ENCODE measurements at places on chromosomes 13 and 19.

DNA sequence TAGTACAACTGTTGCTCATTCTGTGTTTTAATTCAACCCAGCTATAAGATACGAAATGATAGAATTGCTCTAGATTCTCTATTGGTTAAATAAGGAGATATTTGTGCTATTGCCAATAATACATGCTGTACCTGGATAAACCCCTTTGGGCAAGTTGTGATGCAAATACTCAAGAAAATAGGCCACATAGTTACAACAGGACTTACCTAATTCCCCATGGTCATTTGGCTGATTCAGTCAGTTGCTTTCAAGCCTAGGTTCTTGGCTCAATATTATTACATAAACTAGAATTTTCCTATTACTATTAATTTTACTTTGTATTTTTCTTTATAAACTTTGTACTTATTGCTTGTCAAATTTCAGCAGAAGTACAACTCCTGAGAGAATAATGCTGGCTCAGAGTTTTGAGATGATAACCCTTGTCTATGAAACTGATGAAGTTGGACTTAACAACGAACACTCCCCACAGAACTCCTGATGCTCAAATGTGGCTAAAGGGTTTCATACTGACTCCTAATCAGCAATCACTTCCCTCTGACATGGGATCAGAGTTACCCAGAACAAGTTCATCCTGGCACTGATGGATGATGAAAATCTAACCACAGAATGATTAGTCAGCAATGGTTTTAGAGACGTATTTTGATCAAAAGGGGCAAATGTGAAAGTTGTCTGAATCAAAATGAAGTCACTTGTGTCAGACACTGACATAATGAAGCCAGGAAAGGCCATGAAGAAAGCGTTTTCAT, 221.1 kb downstream of the ITGBL1 start:
- DNase-seq = no peak
- H3K27me3 ChIP-seq = no peaks in the 10 kb centered on the region
- H3K4me1 ChIP-seq = no peaks in the 10 kb centered on the region
- H3K4me3 ChIP-seq = no peak overlapping the region
- no peaks in the 10 kb centered on the region for H3K36me3 ChIP-seq

DNA sequence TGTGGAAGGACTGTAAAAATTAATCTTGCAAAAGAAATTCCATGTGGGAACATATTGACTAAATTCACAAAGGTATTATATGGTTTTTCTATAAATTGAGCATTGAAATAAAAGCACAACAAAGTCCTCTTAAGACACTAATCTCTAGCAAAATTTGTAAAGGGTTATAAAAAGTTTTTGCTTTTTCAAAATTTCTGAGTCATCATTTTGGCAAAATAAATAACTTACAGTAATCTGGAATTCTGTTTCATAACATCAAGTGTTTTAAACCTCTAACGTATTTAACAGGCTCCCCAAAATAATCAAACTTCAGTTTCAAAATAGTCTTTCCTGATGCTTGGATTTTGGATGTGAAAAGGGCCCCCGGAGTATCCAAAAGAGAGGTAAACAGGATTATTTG, 26.0 kb downstream of the MED4 start:
- H3K36me3 ChIP-seq = no peaks in the 10 kb centered on the region
- no peak overlapping the region for H3K4me3 ChIP-seq
- no peak overlapping the region for H3K27ac ChIP-seq
- no peaks in the 10 kb centered on the region for H3K4me1 ChIP-seq
- H3K27me3 ChIP-seq = no peaks in the 10 kb centered on the region

DNA sequence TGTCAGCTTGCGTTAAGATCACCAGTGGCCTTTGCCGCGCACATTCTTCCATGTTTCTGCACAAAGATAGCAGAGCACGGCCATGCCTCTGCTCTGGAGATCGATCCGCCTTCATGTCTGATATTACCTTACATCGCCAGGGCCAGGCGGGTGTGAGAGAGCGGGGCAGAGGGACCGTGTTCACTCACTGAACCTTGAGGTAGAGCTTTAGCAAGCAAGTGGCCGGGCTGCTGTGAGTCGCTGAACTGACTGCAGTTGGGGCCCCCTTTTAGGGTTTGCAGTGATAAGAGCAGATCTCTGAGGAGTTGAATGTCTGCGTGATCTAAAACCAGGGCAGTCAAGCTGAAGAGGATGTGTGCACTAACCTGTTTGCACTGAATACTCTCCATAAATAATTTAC, 275.4 kb upstream of the OBI1 start:
- H3K36me3 ChIP-seq = no peaks in the 10 kb centered on the region
- no peak overlapping the region for H3K27ac ChIP-seq
- no peaks in the 10 kb centered on the region for H3K4me1 ChIP-seq
- H3K27me3 ChIP-seq = no peaks in the 10 kb centered on the region
- no peak for DNase-seq

DNA sequence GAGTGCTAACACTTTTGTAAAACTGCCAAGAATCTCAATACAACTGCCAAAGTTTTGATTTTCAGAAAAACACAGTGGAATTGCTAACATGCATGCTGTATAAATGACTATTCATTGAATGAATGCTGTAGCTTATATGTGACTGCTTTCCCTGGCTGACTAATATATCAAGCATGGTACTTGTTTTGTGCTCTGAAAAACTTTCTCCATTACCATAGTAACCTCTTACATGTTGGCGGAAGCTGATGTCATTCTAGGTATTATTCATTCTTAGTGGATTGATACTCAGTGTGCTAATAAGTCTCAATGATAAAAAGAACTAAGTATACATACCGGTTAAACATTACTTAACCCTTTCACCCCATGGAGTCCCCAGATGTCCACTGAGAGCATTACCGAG, 166.1 kb upstream of the MYO16 start:
- no peaks in the 10 kb centered on the region for H3K36me3 ChIP-seq
- no peaks in the 10 kb centered on the region for H3K4me1 ChIP-seq
- no peak overlapping the region for H3K4me3 ChIP-seq
- H3K27me3 ChIP-seq = no peaks in the 10 kb centered on the region
- no peak overlapping the region for H3K27ac ChIP-seq

GRCh38 chr19:16111909-16112752, 442 bp downstream of the RAB8A start:
- H3K4me3 ChIP-seq = peak overlapping the region; percentile 95
- H3K27ac ChIP-seq = peak overlapping the region; percentile 92
- H3K27me3 ChIP-seq = no peaks in the 10 kb centered on the region
- peaks cover 5% of the 10 kb centered on the region for H3K4me1 ChIP-seq

- no peaks in the 10 kb centered on the region for H3K27me3 ChIP-seq
- DNase-seq = no peak
- H3K27ac ChIP-seq = no peak overlapping the region
- peaks cover 8% of the 10 kb centered on the region for H3K4me1 ChIP-seq
Measured at GRCh38 chr19:42229855-42230351, 9.8 kb downstream of the ZNF526 start.

DNA sequence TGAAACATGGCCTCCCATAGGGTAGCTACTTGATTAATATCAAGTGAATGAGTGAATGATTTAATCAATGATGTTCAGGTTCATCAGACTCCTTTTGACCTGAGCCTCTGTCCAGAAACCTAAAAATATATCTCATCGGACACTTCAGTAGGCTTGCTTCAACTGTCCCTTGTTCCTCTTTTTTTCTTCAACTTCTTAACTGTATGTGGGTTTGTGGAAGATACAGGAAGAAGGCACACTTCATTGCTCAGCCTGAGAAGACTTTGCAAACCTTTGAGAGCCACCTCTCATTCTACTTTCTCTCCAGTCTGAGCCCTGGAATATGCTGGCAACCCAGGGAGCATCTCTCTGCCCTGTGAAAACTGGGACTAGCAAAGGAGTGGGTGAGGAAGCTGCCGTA, 557.0 kb downstream of the FGF9 start:
- no peak for DNase-seq
- no peak overlapping the region for H3K27ac ChIP-seq
- H3K4me3 ChIP-seq = no peak overlapping the region
- no peaks in the 10 kb centered on the region for H3K4me1 ChIP-seq
- no peaks in the 10 kb centered on the region for H3K27me3 ChIP-seq

DNA sequence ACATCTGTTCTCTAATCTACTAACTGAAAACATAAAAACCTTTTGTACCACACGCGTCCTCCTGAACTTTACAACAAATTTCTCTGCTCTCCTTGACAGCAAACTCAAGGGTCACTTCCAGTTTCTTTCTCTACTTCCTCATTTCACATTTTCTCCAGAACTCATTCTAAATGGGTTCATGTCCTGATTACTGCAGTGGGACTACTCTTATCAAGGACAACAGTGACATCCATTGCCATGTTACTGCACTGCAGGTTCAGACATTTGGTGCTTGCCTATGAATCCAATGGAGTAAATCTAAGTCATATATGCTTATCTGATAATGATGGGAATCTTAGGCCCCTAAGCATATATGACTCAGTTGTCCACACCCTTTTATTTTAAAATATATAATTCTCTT, 35.3 kb downstream of the FPR3 start:
- no peak for DNase-seq
- no peaks in the 10 kb centered on the region for H3K36me3 ChIP-seq
- H3K27ac ChIP-seq = no peak overlapping the region
- H3K27me3 ChIP-seq = no peaks in the 10 kb centered on the region

- H3K4me3 ChIP-seq = peak overlapping the region; percentile 70
- peaks cover 9% of the 10 kb centered on the region for H3K36me3 ChIP-seq
- DNase-seq = no peak
- no peaks in the 10 kb centered on the region for H3K27me3 ChIP-seq
- H3K4me1 ChIP-seq = peaks cover 13% of the 10 kb centered on the region
- H3K27ac ChIP-seq = peak overlapping the region; percentile 75
Measured at GRCh38 chr19:15419413-15420025, 731 bp upstream of the AKAP8L start.

GRCh38 chr13:67308004-67308772, 78.1 kb upstream of the PCDH9 start:
- H3K4me1 ChIP-seq = no peaks in the 10 kb centered on the region
- no peaks in the 10 kb centered on the region for H3K36me3 ChIP-seq
- H3K27me3 ChIP-seq = no peaks in the 10 kb centered on the region
- H3K4me3 ChIP-seq = no peak overlapping the region
- no peak for DNase-seq
- H3K27ac ChIP-seq = no peak overlapping the region

DNA sequence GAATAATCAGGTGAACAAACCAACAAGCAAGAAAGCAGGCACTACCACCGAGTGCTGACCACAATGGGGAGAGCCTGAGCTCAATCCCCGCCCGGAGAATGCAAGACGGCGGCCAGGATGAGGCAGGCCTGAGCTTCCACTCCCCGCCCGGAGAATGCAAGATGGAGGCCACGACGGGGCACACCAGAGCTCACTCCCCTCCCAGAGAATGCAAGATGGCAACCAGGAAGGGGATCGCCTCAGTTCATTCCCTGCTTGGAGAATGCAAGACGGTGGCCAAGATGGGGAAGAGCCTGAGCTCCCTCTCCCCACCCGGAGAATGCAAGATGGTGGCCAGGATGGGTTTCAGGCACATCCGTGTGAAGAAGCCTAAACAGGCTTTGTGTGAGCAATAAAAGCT, 24.7 kb upstream of the MIER2 start:
- H3K27me3 ChIP-seq = no peaks in the 10 kb centered on the region
- no peaks in the 10 kb centered on the region for H3K4me1 ChIP-seq
- H3K4me3 ChIP-seq = no peak overlapping the region
- no peak overlapping the region for H3K27ac ChIP-seq
- H3K36me3 ChIP-seq = no peaks in the 10 kb centered on the region

DNA sequence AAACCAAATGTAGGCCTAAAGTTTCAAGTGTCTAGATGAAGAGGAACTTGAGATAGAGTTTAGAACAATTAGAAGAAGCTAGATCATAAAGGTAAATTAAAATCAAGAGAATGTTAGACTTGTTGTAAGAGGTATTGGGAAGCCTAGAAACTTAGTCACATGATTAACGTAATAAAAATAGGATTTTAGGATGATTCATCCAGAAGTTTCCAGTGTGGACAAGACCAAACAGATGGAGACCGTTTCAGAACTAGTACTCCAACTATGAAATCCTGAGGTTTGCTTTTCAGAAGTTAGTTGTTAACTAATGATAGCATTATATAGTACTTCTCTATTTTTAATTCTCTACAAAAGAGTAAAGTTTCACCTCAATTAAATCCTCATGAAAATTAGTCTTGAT, 104.9 kb downstream of the MZT1 start:
- H3K36me3 ChIP-seq = no peaks in the 10 kb centered on the region
- H3K4me3 ChIP-seq = no peak overlapping the region
- no peak overlapping the region for H3K27ac ChIP-seq
- no peaks in the 10 kb centered on the region for H3K27me3 ChIP-seq

GRCh38 chr13:97573011-97573410, 139.0 kb downstream of the RAP2A start:
- no peak overlapping the region for H3K27ac ChIP-seq
- H3K4me1 ChIP-seq = no peaks in the 10 kb centered on the region
- no peaks in the 10 kb centered on the region for H3K36me3 ChIP-seq
- no peak for DNase-seq

- no peaks in the 10 kb centered on the region for H3K27me3 ChIP-seq
- H3K36me3 ChIP-seq = no peaks in the 10 kb centered on the region
- H3K27ac ChIP-seq = no peak overlapping the region
Measured at GRCh38 chr13:112980434-112980833, 11.4 kb downstream of the MCF2L start.

- DNase-seq = no peak
- no peaks in the 10 kb centered on the region for H3K36me3 ChIP-seq
- H3K27ac ChIP-seq = no peak overlapping the region
- no peaks in the 10 kb centered on the region for H3K4me1 ChIP-seq
- no peaks in the 10 kb centered on the region for H3K27me3 ChIP-seq
Measured at GRCh38 chr13:110663491-110663890, 42.4 kb downstream of the CARS2 start.

DNA sequence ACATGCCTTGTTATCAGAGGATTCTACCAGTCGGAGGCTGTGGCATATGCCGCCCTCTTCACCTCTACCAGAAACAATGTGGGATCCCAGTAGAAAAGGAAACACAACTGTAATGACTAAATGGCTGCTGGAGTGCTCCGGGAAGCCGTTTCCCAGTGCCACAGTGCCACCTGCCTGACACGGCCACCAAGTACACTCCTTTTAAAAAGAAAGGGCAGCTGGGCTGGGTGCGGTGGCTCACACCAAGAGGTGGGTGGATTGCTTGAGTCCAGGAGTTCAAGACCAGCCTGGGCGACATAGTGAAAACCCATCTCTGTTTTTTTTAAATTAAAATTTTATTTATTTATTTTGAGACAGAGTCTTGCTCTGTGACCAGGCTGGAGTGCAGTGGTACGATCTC, 67.3 kb downstream of the TRPM4 start:
- H3K36me3 ChIP-seq = no peaks in the 10 kb centered on the region
- no peak overlapping the region for H3K4me3 ChIP-seq
- H3K27me3 ChIP-seq = no peaks in the 10 kb centered on the region
- H3K27ac ChIP-seq = no peak overlapping the region

DNA sequence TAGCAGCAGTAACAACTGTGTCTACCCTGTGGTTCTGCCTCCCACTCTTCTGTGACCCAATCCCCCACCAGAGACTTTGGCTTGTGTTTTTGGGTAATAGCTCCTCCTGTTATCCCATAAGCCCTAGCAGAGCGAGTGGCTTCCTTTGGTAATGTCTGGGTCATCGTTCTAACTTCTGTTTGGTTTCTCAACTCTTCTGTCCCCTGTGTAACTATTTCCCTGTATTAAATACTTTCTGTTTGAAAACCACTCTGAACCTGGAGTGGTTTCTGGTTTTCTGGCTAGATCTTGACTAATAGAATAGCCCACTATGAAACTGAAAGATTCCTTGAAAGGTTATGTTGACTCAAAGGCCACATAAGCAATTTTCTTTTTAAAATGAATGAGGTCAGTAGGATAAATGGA, 350.0 kb downstream of the DCT start:
- H3K27me3 ChIP-seq = no peaks in the 10 kb centered on the region
- no peak overlapping the region for H3K4me3 ChIP-seq
- no peak overlapping the region for H3K27ac ChIP-seq
- no peak for DNase-seq
- no peaks in the 10 kb centered on the region for H3K4me1 ChIP-seq
